ENCODE measurements at places on chromosomes 7 and 10.

- DNase-seq: no peak
Observed at GRCh38 chr10:112332509-112333228, 41.2 kb upstream of the ACSL5 start.

DNA sequence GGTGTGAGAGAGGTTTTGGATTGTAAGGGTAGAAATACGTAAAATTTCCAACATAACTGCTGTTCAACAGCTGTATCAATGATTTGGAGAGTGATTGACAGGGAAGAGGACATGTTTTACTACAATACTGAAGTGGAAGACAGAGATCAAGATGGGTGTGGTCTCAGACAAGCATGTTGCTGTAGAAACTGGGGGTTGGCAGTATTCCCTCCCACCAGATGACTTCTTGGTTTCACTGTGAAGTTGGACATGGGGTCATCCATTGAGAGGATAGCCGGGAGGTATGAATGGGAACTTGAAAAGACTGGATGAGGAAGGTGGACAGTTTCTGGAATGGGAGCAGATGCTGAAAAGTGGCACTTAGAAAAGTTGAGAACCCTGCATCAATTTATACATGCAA lies 95.3 kb upstream of the HDAC9 start:
- DNase-seq: no peak

DNA sequence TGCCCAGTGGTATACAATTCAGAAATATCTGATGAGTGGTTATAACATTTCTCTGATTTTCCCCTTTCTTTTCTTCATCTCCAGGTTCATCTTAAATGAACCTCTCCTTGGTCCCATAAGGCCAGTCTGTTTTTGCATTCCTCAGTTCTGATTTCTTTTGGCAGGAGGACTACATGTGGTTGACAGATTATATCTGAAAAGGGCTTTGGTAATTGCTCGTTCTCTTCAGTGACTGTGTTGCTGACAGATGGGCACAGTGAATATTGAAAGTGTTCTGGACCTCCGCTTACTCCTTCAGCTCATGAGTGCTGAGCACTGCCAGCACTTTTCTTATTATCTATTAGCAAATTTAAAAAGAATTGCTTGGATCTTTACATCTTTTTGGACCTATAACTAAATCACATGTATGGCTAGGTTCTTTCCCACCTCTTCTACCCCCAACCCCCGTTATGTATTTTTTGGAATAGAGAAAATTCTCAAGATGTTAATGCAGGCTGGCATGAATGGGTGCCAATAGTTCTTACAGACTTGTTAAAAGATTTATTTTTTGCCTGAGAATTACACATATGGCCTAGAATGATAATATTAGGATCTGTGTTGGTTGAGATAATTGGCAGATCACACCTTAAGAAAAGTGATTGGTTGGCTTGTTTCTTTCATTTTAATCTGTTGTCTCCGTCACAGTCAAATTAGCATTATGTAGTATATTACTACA lies 323.0 kb downstream of the EXOC4 start:
- DNase-seq: no peak

DNA sequence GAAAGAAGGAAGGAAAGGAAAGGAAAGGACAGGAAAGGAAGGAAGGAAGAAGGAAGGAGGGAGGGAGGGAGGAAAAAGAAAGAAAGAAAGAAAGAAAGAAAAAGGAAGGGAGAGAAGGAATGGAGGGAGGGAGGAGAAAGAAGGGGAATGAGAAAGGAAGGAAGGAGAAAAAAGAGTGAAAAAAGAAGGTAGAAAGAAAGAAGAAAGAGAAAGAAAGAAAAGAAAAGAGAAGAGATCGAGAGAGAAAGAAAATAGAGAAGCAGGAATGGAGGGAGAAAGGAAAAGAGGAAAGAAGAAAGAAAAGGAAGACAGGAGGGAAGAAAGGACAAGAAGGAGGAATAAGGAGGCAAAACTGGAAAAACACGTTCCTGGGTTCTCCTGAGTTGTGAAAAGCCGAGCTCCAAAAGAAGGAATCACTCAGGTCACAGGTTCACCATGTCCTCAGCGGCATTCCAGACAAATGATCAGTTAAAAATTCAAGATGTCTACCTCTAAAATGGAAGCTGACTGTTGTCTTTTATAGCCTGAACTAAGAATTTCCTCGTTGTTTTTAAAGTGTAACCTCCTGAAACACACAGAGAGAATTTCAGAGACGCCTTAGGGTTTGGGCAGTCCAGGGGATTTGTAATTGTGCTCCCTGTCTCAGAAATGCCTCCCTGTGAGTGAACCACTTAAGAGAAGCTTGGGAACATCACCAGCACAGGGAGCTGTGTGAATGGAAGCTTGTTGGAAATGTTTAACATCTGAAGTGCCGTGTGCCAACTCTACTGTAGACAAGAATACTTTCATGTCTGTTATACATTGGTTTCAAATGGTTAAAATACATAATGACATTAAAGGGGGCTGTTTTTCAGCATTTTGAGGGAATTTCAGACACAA lies 80.7 kb downstream of the INHBA start:
- DNase-seq: no peak

GRCh38 chr10:72561745-72562166 lies 64.1 kb downstream of the MICU1 start:
- no peak for DNase-seq

DNA sequence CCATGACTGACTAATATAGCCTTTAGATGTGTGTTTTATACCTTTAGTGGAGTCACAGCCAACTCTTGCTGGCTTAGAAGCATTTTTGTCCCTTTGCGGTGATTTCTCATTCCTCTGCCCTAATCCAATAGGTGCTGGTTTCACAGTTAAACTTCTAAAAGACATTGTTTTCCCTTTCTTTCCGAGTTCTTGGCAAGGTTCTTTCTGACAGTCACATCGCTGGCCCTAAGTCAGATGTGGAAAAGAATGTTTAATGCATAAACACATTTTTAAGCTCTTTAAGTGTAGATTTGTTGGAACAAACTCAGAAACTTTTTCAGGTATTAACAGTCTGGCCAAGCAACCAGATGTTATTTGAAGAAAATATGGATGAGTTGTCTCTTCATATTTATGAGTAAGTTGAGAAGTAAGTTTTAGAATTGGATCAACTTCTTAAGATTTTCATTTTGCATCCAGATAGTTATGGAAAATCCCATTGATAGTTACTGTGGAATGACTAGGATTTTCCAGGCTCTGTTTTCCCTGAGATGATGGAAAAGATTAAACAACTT lies 4.1 kb downstream of the EPDR1 start:
- no peak for DNase-seq

DNA sequence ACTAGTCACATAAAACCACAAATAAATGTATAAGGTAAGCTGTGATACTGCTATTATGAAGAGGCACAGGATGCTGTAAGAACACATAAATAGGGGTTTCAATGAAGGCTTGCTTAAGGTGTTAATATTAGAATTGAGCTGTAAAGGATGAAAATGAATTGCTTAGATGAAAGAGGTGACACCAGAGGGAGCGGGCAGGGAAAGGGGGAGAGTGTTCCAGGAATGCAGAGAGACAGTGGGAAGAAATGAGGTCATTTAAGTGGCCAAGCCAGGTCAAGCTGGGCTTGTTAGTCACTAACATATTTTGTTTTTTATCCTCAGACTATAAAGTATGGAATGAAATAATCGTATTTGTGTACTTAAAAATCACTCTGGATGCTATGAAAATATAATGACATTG lies 193.5 kb downstream of the NRG3 start:
- no peak for DNase-seq

DNA sequence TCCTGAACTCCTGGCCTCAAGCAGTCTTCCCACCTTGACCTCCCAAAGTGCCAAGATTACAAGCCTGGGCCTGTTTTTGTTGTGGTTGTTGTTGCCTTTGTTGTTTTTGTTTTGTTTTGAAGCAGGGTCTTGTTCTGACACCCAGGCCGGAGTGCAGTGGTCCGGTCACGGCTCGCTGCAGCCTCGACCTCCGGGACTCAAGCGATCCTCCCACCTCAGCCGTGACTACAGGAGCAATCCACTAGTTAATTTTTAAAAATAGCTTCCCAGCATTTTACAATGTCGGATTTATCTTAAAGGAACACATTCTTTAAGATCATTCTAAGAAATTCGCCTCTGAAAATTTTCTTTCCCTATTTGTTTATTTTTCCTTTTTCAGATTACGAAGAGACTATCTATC lies 27.7 kb upstream of the AP5Z1 start:
- DNase-seq: no peak

DNA sequence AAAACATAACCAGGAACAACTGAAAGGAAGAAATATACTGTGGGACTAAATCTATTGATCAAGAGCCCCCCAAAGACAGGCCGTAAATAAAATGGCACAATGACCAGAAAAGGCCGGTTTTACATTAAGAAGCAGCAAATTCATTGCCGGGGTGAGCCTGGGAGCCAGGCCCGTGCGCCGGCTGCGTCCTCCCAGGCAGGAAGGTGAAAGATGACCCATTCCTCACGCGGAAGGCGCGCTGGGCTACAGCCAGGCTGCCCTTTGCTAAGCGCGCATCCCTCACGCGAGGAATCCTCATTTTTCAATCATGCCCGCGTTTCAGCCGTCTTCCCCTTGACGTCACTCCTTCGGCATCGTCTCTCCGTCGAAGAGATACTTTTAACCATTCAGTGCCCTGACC lies 47.6 kb upstream of the MGMT start:
- DNase-seq: no peak

- no peak for DNase-seq
Observed at GRCh38 chr10:30510184-30510931, 76.4 kb downstream of the MAP3K8 start.

DNA sequence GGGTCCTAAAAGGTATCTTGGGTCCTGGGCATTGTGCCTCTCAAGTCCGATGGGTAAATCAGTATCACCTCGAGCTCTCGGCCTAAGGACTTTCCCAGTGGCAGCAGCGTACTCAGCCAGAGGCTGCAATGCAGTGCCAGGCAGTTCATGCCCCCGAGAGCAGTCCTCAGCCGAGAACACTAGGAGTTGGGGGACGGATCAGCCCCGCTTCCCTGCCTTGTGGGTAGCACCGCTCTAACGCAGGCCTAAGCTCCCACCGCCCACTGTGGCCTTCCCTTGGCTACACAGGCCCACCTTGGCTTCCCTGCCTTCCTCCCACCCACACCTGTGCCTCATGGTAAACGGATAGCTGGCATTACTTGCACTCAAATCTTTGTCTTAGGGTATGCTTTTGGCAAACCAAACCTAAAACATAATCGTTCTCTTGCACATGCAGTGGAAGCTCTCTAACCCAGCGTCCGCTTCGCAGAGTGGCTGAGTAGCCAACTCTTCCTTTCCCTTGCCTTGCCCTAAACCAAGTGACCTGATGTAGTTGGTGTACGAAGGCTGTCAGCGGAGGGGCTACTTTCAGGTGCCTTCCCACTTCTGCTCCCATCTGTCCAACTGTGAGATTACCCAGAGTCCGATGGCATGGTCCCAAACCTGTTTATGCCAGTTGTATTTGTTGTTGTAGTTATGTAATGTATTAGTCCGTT lies 73.2 kb upstream of the CHST15 start:
- no peak for DNase-seq
